ENCODE measurements at places on chromosomes 6 and 20.

DNA sequence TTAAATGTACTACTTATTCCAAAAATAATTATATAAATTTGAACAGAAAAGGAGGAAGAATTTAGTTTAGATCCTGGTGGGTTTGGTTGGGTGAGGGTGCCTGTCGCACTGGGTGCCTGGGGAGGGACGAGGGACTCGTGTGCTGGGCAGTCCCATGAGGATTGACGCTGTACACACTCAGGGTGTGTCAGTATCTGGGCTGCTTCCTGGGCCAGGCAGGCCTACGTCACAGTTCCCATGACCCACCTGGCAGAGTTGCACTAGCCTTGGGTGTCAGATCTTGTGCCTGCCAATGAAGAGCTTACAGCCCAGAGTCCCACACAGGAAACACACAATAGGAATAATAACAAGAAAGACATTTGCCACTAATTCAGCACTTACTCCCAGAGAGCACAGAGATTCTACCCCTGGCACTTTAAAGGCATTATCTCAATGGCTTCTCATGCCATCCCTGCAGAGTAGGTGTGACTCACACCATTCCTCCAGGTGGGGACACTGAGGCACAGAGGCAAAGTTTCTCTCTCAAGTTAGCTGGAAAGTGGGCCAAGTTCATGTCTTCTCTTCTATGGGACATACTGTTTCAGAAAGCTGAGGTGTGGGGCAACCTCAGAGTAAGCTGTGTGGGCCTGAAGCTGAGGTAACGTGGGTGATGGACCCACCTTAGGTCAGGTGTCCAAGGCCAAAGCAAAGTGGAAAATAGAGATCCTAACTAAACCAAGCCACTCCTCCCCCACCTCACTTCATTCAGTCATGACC lies 1.3 kb upstream of the SDCBP2 start:
- no peak for DNase-seq

- DNase-seq, result no peak
Measured at GRCh38 chr6:87336367-87336766, 7.3 kb upstream of the GJB7 start.

DNA sequence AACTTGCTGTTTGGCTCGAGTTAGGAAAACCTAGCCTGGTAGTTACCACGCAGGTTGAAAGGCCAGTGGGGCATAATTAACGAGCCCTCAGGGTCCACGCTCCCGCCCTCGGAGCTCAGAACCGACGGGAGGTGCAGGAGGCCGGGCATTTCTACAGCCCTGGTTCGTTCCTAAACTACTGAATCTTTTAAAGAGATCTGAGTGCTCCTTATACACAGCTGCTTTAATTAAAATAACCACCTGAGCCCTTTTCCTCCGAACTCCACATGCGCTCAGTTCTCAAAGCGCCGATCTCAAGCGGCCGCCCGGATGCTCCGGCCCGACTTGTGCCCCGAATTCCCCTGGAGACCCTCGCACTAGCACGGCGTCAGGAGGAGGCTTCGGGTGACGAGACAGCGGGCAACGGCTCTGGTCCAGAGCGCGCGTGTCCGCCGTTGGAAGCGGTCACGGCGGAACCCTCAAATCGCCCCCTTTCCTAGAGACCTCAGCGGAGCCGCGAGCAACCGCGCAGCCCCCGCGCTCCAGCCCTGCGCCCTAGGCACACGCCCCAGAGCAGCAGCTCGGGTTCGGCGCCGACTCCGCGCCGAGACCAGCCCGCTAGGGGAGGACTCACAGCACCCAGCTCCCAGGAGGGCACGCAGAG lies 397 bp downstream of the WDR27 start:
- DNase-seq, result no peak

DNA sequence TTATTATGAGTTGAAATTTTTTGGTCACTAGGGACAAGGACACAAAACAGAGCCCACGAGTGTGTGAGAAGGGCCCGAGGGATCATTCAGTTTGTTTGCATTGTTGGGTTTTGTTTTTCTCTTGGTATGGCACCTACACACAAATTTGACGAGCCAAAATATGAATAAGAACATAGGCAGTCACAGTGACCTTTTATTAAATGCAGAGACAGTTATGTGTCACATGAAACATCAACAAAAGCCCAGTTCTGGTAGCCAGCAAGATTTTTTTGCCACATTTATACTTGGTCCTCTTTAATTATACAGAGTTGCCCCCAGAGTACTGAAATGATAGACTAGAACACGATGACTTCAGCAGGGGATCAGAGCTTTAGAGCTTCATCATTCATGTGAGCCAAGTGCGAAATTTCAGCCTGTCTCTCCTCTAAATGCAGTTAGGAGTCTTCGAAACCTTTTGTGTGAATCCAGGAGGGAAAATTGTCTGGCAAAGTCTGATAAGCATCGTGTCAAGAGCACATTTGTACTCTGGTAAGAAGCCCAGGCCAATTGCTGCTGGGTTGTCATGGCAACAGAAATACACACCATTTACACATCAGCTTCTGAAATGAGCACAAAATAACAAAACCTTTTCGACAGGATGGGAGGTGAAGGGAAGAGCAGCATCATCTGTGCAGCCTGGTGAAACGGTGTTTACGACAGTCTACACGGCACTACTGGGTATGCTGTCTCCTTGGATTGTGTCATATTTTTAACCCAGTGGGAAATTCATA lies 79.2 kb upstream of the RIPOR2 start:
- peak; percentile 51 for DNase-seq

All from mammary epithelial cell (primary cell).